ENCODE measurements at places on chromosomes 3 and 15.

- no peak for DNase-seq
Measured at GRCh38 chr3:134543113-134543512, 57.3 kb downstream of the CEP63 start.

DNA sequence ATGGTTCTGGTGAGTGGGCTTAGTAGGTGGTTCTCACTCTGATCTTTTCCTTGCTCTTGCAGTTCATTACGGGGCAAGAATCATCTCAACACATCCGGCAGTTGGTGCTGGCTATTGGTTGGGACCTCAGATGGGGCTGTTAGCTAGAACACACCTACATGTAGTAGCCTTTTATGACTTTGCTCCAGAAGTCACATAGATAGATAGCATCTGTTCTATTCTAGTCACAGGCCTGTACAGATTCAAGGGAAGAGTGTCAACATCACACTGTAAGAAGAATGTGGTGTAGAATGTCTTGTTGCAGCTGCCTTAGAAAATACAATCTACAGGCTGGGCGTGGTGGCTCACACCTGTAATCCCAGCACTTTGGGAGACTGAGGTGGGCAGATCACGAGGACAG is 15.1 kb downstream of the RAB5A start:
- DNase-seq = no peak

DNA sequence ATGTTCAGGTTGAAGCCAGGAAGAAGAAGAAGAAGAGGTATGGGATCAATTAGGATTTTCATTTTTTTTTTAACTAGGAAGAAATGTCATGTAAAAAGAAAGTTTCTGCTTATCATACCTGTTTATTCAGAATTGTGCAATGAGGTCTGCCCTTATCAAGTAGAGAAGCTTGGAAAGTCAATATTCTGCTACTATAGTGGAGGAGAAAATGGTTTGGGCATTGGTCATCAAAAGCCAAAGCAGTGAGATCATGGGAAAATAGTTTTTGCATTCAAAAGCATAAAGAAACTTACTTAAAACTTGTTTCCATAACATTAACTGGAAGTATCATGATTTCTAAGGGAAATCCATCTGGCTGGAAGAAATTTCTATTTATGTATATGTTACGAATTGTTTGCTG is 1239.2 kb downstream of the NSUN3 start:
- DNase-seq = no peak

- DNase-seq = no peak
Measured at GRCh38 chr3:197949191-197949777, 706 bp upstream of the RPL35A start.

GRCh38 chr15:66865622-66866611 is 163.9 kb downstream of the SMAD6 start:
- DNase-seq = no peak

- no peak for DNase-seq
Measured at GRCh38 chr15:90530250-90531051, 728 bp downstream of the CRTC3 start.

DNA sequence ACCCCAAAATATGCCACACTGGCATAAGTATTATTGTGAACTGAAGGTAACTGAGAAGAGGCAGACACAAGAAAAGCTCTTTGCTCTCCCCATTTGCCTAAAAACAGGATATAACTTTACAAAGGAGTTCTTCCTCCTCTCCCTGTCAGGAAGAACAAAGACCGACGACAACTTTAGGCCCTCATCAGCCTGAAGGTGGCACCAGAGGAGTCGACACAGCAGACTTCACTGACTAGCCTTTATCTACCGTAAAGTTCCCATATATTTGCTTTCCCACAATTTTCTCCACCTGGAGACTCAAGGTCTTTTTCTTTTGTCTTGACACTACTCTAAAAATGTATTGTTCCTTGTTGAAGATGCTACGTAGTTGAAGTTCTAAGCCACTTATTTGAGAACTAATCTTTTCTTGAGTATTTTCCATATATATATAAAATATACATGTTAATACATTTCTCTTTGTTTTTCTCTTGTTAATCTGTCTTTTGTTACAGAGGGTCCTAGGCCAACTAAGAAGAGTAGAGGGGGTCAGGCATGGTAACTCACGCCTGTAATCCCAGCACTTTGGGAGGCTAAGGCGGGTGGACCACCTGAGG is 16.2 kb upstream of the XIRP1 start:
- no peak for DNase-seq

Data from stimulated activated CD4-positive, alpha-beta T cell treated with anti-CD3 and anti-CD28 coated beads, Interleukin-1b, Interleukin-23, amount 100 ng/mL, for 1 hour (primary cell).